ENCODE measurements at places on chromosomes 2 and 18.

GRCh38 chr2:161199912-161200701 is 39.9 kb downstream of the TANK start:
- no peak for DNase-seq

GRCh38 chr2:241184901-241185300 is 3.6 kb upstream of the ANO7 start:
- DNase-seq = no peak

GRCh38 chr2:50241282-50241681 is 790.6 kb downstream of the NRXN1 start:
- DNase-seq = no peak

- no peak for DNase-seq
These were observed 58.0 kb downstream of the TMEM163 start for GRCh38 chr2:134660626-134661402.

- no peak for DNase-seq
These were observed 72.5 kb downstream of the ACOXL start for GRCh38 chr2:110804915-110805314.

DNA sequence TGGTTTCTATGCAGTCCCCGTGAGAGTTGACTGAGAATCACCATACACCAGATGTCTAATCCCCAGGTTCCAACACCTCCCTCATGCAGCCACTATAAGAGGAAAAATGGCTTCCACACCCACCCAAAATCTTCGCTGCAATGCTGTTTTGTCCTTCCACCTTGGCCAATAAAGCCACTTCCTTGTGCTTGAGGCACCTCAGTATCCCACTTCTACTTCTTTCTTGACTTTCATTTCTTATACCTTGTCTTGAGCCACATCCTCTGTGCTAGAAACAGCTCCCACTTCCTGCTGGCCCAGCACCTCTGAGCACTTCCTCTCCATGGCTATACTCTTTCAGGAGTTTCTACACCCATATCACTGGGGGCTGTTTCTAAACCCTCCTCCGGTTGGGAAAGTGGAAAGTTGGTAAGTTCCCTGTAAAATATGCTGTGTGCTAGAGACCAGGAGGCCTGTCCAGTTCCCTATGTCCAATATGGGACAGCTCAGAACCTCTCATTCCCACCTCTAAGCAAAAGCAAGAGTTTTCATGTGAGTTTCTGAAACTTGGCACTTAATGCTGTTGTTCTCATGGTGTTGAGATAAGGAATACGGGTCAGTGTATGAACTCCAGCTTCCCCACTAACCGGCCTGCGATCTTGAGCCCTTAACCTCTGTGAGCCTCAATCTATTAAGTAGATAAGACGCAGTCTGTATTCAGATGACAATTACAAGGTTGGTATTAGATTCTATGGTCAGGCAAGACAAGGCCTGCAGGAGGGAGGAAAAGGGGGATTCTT is 209.1 kb upstream of the ID2 start:
- no peak for DNase-seq

DNA sequence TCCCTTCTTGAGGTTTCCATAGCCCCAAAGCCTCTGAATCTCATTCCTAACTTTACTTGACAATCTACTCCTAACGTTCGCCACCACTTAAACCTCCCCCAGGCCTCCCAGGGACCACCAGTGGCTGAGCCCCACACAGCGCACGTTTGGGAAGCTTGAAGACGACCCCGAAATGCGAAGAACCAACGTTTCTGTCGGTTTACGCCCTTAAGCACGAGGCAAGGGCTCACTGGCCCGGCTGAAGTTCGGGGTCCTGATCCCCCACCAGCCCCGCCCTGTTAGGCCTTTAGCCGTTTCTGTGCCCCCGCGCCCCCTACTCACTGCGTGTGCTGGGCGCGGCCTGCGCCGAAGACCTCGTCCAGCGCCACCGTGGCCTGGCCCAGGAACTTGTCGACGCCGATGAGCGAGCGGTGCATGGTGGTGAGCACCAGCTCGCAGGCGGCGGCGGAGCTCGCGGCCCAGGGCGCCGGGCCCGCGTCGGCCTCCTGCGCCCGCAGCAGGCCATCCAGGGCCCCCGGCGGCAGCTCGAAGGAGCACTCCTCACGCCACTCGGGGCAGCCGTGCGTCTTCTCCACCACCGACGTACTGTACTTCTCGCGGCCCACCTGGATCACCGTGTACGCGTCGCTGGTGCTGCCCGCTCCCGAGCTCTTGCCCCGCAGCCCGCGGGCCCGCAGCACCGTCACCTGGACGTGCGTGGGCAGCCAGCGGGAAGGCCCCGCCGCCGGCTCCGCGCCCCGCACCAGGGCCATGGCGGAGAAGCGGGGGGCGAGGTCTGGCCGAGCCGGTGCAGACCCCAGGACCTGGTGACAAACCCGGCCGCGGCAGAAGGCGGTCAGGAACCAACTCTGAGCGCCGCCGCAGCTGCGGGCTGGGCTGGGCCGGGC is 479 bp downstream of the RAB11FIP5 start:
- DNase-seq = peak; percentile 44

All from HuH-7.5 (cell line).